Muscle of leg (tissue), 16 donors: ENCODE measurements at places on chromosomes 12 and 14. TPM values are rescaled to one million over a fixed set of nuclear protein-coding genes. Genes with fewer than 3 reads are reported as not detected.

- no peak for DNase-seq
These were observed 164.4 kb upstream of the ALG10B start for GRCh38 chr12:38151991-38152700.

The IAPP gene
- not detected for total RNA-seq

DNA sequence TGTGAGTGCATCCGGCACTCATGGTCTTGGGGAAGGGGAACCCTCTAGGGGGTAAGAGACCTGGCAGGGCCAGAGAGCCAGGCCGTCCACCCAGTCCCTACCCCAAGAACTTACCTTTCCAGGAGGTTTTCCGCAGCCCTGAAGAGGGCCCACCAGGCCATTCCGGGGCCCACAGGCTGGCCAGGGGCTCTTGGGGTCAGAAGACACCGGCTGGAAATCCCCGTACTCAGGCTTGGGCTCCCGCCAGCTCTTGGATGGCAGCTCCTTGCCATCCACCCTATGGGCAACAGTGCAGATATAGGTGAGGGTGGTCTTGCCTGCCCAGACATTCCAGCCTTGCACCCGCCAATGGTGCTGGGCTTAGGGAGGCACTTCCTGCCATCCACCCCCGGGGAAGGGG lies 34.6 kb downstream of the NCKAP5L start:
- no peak for DNase-seq

The GDF3 gene
- not detected for total RNA-seq

The P2RX2 gene
- total RNA-seq, result not detected

- DNase-seq, result peak; percentile 50
These were observed 52.0 kb upstream of the CCDC63 start for GRCh38 chr12:110794623-110795280.

- no peak for DNase-seq
These were observed 125.9 kb upstream of the GARIN6 start for GRCh38 chr12:99521664-99522063.

DNA sequence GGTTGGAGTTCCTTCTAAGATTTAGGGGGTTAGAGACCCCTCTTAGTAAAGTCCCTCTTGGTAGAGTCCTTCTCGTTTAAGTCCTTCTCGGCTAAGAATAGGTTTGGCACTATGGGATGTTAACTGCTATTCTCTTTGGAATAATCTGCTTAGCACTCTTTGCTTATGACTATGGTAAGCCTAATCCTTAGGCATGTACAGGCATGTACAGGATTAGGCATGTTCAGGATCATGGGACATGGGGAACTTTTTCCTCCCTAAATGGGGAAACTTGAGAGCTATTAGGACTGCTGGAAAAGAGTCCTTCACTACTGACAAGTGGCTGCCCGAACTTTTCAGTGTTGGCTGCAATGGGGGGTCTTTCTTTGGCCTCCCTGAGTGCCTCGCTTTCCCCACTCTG lies 193.3 kb downstream of the TMEM117 start:
- no peak for DNase-seq

- DNase-seq, result no peak
These were observed 7.7 kb downstream of the CLSTN3 start for GRCh38 chr12:7137908-7138307.

The IRAK4 gene
- 8.1 TPM for total RNA-seq

The ACOT4 gene
- total RNA-seq, result 0.31 TPM

The PAH gene
- total RNA-seq, result 0.22 TPM

DNA sequence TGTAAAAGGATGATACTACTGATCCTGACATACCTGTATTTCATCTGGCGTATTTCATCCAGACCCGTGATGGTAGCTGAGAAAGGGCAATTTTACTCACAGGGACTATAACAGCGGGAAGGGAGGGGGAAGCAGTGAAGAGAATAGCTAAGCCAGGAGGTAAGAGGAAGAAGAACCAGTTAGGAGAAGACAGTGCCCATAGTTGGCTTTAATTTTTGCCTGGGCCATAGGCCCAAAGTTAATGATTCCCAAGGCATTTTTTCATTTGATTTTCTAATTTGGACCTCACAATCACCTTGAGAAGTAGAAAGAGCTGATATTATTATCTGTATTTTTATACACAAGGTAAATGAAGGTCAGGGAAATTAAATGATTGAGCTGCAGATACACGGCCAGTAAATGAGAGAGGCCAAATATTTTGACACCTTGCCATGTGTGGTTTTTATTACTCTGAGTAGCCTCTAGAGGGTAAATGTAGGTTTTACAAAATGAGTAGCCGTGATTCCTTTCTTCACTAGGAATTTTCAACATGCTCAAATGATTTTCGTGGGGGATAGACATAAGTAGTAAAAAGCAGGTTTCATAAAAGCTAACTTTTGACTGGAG lies 382.2 kb downstream of the FUT8 start:
- no peak for DNase-seq

- no peak for DNase-seq
These were observed 20.0 kb downstream of the SCAF11 start for GRCh38 chr12:45970391-45970790.
